SIG-M5 (cell line): ENCODE measurements at places on chromosomes 3 and 15.

DNA sequence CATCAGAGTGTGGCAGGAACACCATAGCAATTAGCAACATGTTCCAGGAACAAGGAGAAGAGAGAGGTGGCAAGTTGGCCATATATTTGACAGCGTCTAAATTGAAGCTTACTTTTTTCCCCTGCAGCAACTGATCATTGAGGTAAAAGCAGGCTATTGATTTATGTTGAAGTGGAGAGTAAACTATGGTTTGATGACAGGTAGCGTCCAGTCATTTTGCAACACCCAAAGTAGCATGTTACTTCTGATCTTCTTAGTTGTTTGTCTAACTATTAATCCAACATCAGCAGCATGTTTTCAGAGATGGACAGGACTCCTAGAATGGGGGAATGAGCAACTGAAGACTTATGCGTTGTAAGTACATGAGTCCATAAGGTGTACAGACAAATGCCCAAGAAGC, 225.8 kb downstream of the ZPLD1 start:
- DNase-seq = no peak

DNA sequence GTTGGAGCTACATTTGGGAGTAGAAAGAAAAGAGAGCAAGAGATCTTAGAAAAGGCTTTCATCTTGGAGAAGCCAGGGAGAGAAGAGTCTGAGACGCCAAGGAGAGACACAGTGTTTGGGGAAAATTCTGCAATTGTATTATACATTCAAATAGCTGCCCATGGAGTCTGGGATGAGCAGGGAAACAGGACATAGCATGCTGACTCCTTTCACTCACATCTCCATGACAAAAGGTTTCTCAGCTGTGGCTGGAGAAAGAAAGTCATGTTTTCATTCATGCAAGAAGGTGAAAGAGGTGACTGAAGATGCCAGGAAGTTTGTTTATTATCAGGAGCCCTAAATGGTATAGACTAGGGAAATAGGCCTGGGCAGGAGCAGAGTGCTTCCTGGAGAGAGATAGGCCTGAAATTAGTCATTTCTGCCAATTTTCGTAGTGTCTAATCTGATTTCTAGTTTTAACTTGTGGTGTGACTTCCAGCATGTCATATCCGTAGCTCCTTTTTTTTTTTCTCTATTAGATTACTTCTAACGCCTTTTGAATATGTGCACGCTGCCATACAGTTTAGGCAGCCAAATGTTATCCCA, 34.1 kb downstream of the ACP3 start:
- no peak for DNase-seq

DNA sequence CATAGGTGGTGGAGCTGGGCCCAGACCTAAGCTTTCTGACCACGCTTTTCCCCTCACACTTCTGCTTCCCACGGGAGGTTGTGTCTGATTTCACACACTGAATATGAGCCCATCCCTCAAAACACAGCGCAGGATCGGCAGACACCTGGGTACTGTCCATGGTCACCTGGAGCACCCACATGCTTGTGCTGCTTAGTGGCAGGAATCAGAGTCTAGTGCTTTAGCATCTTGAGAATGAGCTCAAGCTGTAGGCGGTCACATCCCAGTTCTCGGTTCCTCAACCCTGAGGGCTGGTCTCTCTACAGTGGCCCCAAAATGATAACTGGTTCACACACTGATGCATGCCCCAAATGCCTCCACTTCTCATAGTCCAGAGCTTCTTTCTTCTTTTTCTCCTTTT, 111.0 kb downstream of the SEMA5B start:
- no peak for DNase-seq

- no peak for DNase-seq
Measured at GRCh38 chr3:43728947-43729346, 38.2 kb downstream of the ABHD5 start.

- no peak for DNase-seq
Measured at GRCh38 chr3:131075632-131076328, 49.1 kb downstream of the NEK11 start.

DNA sequence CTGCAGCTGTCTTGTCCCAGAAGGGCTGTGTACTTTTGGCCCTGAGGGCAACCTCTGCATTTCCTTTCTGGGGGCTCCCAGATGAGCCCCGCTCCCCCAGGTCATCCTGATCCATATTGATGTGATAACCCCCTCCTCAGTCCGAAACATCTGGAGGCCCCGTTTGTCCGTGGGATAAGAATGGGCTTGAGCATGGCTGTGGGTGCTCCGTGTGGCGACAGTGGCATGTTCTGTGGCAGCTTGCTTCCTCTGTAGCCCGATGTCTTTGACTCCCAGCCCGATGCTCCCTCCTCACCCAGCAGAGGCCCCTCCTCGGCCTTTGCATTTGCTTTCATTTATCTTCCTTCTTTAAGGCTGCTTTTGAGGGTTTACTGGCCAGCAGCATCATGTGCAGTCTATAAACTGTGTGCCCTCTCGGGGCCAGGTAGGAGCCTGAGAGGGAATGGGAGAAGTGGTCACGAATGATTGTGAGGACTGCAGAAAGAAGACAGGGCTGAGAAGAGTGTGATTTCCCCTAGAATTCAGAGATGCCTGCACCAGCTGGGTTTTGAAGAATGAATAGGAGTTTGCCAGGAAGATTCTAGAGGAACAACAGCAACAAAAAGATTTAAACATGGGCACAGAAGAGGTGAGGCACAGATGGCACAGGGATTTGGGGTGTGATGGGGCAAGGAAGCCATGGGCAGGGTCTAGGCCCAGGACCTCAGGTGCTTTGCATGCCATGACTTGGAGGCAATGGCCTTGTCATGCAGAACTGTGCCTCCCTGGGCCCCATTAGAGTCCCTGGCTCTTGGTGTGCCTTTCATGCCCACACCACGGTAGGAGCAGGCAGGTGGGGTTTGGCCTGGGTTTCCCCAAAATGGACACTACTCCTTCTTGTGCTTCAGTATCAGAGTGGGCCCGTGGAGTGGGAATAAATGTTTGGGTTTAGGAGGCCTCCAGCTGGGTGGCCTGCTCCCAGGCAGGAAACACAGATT, 34.2 kb downstream of the APBA2 start:
- DNase-seq = no peak

- no peak for DNase-seq
Measured at GRCh38 chr15:33907326-33907725, 61.0 kb upstream of the CHRM5 start.

DNA sequence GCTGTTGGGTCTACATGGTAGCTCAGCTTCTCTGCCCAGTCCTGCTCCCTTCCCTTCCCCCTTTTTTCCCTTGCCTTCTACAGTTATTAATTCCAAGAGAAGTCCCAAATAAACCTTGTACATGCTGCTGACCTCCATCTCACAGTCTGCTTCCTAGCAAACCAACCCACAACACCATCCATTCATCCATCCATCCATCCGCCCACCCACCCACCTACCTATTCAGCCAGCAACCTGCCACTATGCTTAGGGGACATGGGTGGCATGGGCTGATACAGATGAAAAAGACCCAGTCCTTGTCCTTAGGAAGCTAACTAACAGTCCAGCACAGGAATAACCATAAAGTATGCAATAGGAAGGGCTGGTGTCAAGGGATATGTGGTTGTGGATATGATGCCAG, 5.7 kb downstream of the TNFAIP8L3 start:
- no peak for DNase-seq

GRCh38 chr15:96544162-96544756, 213.8 kb downstream of the NR2F2 start:
- DNase-seq = no peak

DNA sequence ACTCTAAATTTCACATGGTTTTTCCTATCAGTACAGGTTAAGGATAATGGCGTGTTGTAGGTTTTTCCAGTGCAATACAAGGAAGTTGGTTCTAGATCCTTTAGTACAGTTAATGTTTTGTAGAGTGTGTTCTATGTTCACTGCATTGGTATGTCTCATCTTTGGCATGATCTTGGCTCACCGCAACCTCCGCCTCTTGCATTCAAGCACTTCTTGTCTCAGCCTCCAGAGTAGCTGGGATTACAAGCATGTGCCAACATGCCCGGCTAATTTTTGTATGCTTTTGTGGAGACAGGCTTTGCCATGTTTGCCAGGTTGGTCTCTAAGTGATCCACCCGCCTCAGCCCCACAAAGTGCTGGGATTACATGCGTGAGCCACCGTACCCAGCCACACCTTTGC, 30.4 kb downstream of the SNRPN start:
- no peak for DNase-seq

GRCh38 chr15:65334586-65335231, 30.2 kb downstream of the RNU5B-1 start:
- no peak for DNase-seq
